ENCODE measurements at places on chromosomes 2 and 18. TPM values are rescaled to one million over a fixed set of nuclear protein-coding genes. Genes with fewer than 3 reads are reported as not detected.

- no peak for DNase-seq
These were observed 258.4 kb downstream of the MYO3B start for GRCh38 chr2:170436077-170436943.

DNA sequence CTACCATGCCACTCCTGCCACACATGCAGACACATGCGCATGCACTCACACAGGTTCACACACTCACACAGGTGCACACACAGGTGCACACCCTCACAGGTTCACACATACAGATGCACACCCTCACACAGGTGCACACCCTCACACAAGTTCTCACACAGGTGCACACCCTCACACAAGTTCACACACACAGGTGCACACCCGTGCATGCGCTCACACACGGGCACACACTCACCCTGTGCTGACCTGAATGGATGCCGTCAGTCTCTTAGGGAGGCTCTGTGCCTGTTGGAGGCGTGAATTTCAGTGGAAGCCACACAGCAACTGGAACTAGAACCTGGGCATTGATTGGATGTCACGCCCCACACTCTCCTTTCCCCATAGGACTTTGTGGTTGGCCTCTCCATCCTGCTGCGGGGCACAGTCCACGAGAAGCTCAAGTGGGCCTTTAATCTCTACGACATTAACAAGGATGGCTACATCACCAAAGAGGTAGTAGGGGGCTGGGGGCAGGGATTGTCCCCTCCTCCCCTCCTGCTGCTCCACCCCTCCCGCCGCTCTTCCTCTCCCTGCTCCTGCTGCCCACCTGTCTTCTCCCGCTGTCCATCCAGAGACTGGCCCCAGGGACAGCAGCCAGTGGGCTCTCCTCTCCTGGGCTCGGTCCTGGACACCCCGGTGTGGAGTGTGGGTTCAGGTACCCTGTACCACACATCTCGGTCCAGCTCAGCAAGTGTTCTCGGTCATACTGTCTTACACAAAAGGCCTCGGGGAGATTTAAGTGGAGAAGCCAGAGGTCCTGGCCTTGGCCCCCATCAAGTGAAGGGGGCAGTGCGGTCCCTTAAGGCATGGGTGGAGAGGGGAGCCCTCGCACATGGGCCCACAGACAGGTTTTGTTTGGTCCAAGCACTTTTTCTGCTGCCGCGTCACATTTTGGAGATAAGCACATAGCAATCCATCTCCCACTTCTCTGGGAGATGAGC lies 21.0 kb upstream of the FAHD2A start:
- DNase-seq = no peak

DNA sequence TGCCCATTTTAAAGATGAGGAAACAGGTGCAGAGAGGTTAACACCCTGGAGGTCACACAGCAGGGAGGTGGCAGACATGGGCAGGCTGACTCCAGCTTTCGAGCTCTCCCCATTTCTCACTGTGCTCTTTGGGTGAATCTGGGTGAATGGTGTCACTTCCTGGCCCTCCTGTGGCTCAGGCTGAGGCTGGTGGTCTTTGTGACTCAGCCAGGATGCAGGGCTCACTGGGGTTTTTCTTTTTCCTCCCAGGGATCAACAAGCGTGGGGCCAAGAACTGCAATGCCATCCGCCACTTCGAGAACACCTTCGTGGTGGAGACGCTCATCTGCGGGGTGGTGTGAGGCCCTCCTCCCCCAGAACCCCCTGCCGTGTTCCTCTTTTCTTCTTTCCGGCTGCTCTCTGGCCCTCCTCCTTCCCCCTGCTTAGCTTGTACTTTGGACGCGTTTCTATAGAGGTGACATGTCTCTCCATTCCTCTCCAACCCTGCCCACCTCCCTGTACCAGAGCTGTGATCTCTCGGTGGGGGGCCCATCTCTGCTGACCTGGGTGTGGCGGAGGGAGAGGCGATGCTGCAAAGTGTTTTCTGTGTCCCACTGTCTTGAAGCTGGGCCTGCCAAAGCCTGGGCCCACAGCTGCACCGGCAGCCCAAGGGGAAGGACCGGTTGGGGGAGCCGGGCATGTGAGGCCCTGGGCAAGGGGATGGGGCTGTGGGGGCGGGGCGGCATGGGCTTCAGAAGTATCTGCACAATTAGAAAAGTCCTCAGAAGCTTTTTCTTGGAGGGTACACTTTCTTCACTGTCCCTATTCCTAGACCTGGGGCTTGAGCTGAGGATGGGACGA lies 13.2 kb downstream of the ITM2C start:
- no peak for DNase-seq

GRCh38 chr2:115285416-115285815 lies 843.0 kb downstream of the DPP10 start:
- no peak for DNase-seq

- no peak for DNase-seq
These were observed 74.3 kb downstream of the TTN start for GRCh38 chr2:178732913-178733312.

- DNase-seq = no peak
These were observed 50.0 kb downstream of the SLC38A11 start for GRCh38 chr2:164905307-164905706.

DNA sequence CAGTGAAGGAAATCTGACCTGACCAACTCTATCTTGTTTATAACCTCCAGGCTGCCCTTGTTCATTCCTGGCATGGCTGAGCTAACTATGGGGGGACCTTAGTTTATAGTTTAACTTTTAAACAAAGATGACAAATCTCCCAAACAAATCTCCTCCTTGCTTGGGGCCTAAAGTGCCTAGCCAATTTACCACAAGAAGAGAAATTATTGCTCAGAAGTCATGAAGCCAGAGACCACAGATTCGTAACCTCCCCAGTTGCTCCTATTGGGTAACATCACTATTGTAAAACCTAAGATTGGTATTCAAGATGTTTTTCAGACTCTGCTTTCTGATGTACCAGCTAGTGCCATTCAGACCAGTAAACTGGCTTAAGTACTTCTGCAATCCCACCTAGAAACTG lies 649.4 kb upstream of the SLC8A1 start:
- no peak for DNase-seq

- no peak for DNase-seq
These were observed 47.5 kb upstream of the SPATS2L start for GRCh38 chr2:200258881-200259576.

DNA sequence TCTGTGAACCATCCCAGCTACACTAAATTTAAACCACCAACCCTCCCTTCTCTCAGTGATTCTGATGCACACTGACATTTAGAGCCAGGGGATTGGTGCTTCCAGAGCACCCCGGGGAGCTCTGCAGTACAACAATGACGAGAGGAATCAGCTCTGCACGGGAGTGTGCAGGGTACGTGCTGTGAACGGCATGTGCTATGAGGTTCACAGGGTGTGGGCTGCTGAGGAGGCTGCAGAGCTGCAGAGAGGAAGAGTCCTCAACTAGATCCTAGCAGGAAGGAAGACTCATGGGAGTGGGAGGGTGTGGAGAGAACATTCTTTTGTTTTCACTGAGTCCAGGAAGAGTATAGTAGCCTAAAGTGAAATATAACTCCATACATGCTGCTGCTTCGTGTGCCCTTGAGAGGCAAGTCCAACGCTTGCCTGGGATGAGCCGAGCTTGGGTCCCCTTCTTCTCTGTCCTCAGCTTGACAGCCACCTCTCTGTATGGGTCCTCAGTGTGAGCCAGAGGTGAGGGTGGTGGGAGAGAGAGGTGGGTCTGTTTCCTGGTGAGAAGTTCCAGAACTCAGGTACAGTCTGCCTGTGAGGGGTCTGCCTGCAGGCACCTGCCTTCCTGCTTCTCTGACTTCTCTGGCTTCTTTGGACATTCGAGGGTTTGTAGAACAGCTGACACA lies 118.8 kb downstream of the CTIF start:
- no peak for DNase-seq

GRCh38 chr2:70686577-70687460 lies 81.2 kb downstream of the ADD2 start:
- DNase-seq = no peak

- no peak for DNase-seq
These were observed 253.3 kb downstream of the SPAG16 start for GRCh38 chr2:213537579-213537978.

DNA sequence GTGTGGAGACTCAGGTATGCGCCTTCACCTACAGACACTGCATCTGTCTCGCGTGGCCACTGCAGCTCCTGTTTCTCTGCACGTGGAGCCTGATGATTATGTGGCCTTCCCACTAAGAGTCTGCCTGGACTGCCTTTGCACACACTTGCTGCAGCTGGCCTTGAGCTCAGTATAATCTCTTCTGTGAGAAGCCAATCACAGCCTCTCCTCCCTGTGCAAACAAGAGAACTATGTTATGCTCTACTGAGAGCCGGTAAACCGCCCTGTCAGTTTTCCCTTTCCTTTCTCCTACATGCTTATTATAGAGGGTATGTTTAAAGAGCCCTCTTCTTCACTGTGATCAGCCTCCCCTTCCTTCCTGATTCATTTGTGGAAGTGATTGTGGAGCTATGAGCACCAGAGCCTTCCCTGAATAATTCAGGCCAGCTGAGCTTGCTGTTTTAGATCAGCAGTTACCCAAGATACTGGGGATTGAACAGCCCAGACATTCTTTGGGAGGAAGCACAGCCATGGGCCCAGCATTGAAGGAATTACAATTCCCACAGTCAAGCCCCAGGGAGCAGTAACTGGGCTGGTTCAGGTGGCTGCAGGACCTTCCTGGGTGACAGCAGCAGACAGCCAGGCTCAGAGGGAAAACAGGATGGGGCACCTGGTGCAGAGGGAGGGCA lies 3.7 kb upstream of the TGFA start:
- DNase-seq = no peak

DNA sequence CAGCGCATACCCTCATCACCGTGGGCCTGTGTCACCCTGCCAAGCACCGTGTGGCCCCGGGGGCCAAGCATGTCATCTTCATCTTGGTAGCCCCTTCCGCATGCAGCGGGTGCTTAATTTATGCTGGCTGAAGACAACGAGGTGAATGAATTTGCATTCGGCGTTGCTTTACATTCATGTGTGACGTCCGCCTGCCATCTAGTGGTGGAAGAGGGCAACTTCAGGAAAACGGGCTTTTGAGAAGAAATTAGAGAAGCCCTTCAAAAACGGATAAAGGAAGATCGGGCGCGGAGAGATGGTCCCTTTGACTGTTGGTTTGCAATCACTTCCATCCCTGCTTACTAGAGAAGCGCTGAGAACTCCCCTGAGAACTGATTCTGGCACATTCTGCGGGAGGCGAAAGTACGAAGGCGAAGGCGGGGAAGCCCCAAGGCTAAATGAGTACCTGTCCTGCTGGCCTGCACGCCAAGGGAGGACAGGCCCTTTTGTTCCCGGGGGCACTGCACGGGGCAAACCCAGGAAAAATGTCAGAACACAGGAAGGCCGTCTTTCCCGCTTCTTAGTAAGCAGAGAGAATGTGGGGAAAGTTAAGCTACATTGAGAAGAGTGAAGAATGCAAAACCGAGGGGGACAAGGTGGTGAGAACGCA lies 145.9 kb downstream of the ZNF516 start:
- DNase-seq = peak; percentile 54

DNA sequence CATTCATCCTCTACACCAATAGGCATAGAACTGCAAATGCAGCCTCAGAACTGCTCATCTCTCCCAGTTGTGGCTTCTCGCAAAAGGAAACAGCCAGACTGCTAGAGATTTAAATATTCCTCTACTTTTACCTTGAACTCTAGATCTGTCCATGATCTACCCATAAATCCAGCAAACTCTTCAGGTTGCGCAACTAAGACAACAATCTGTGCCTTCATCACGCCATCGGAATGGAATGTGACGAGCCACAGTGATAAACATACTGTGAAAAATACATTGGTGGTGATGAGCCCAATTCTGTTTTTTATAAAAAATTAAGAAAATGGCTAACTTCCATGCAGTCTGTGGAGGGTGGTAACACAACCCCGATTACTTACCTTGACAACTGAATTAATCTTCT lies 626.7 kb downstream of the LRRTM4 start:
- no peak for DNase-seq

GRCh38 chr2:232419245-232420072 lies 12.8 kb downstream of the ALPG start:
- no peak for DNase-seq

DNA sequence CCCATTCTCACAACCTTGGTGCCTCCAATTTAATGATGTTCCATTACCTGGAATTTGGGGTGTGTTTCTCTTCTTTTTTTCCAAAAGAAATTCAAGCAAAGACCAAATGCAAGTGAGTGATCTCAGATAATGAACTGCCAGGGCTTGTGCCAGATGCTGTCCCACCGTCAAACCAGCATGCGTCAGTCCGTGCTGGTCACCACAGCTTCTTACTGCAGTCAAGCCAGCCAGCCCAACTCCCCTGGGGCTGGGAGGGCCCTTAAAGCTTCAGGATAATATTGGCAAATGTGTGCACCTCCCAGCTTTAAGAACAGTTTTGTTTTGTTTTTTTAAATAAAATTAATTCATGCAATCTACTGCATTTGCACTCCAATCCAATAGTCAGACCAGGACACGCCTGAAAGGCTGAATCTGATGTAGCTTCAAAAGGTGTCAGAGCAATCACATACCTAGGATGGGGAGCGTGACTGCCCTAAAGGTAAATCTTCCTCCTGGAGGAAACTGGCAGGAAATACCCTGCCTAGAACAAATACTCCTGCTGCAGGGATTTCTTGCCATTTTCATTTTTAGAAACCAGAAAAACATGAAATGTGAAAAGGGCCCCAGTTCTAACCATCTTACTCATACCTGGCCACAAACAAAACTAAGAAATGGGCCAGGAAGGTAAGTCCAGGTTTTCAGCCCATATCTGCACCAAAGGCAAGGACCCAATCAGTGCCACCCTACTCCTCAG lies 26.8 kb upstream of the SP3 start:
- no peak for DNase-seq

GRCh38 chr2:112518807-112519206 lies 23.5 kb upstream of the POLR1B start:
- DNase-seq = no peak

DNA sequence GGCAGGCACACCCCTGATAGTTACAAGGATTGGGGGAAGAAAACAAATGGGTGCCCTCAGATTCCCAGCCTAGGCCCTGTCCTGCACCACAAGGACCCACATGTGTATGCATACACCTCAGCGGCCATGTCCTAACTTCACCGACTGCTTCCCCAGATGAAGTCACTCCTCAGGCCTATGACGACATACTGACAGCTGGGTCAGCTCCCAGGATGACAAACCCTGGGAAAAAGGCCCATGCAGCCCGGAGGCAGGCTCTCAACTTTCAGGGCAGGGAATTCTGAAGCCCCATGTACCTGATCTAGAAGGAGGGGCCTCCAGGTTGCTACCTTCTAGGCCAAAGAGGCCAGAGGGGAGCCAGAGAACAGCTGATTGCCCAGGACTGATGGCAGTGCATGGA lies 11.0 kb upstream of the PLEKHM3 start:
- no peak for DNase-seq

GRCh38 chr18:10723496-10723895 lies 197.7 kb downstream of the NAPG start:
- DNase-seq = no peak

DSG4 gene
- not detected for total RNA-seq

ITPRIPL1 gene
- total RNA-seq = 6.7 TPM

BCL2 gene
- 84.5 TPM for total RNA-seq

UPP2 gene
- total RNA-seq = not detected

LYPD6B gene
- total RNA-seq = not detected

PEX13 gene
- 26.9 TPM for total RNA-seq

G6PC2 gene
- total RNA-seq = not detected

All from omental fat pad (tissue), 4 donors.